ENCODE measurements at places on chromosomes 11 and 22.

GRCh38 chr11:43952401-43953342, 10.2 kb downstream of the C11orf96 start:
- no peak for DNase-seq

DNA sequence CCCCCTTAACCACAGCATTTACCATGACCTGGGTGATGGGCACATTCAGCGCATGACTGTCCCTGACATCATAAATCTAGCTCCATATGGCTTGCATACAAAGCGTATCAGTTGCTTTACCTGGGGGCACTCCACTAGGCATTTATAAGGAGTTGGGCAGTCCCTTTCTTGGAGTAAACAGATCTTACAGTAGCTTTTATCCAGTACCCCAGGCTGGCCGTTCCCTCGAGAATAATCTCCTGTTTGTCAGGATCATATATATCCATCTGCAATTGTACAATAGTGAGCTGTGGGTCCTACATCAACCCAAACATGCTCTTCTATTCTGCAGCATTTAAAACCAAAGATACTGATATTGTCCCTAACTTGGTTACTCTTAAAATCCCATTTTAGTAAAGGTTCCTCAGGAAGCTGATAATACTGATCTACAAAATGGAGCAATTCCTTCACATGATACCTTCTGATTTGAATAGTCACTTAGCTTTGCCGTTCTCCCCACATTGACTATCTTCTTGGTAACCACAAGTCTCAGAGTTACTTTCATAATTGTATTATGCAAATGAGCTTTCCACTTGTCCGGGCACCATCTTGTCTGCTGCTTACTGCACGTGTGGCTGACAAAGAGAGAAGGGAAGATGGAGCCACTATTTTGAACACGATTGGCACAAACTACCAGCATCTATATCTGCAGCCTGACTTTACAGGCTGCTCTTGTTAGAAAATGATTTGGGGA, 205.0 kb downstream of the CWF19L2 start:
- DNase-seq, result no peak

DNA sequence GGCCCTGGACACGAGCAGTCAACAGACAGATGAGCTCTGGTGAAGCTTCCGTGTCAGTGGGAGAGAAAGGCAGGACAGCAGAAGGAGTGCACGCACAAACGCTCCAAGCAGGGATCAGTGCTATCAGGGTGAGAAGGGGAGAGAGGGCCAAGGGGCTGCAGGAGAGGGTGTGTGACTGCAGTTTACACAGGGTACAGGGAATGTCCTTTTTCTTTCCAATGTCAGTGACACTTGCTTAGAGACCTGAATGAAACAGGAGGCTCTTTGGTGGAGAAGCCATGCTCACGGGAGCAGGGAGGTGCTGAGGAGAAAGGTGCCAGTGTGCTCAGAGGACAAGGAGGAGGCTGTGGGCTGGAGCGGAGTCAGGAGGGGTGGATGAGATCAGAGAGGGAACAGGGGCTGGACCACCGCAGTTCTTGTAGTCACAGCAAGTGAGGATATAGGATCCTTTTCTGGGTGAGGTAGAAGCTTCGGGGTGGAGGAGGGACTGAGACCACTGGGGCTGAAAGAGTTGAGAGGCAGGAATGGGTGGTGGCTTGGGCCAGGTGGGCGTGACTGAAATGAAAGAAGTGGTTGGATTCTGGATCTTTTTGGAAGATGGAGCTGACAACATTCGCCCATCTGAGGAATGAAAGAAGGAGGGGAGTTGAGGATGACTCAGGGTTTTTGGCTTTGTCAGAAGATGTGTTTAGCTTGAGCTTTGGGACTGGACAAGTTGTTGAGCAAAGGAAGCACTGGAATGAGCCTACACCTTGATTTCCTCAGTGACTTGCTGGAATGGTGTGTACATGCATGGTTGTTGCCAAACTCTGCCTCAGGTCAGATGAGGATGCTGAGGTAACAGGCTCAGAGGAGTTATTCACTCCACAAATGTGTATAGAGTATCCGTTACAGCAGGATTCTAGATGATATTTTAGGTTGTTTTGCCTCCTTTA, 87.9 kb downstream of the ADAMTS15 start:
- DNase-seq, result no peak

GRCh38 chr22:42338479-42338878, 68.0 kb upstream of the TCF20 start:
- no peak for DNase-seq

DNA sequence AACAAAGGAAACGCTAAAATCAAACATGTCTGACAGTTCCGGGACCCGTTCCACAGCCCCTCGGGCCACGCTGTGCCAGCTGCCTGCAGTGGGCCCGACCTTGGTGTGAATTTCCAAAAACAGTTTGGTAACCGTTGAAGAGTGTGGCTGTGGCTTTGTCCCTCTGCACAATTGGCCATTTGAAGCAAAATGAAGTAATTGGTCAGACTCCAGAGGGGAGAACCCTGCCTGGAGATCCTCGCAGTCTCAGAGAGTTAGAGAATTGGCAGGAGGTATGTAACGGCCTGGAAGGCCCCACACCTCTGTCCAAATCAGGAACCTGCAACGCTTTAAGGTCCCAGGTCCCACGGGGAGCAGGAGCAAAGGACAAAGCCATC, 26.3 kb downstream of the TRMU start:
- DNase-seq, result no peak

DNA sequence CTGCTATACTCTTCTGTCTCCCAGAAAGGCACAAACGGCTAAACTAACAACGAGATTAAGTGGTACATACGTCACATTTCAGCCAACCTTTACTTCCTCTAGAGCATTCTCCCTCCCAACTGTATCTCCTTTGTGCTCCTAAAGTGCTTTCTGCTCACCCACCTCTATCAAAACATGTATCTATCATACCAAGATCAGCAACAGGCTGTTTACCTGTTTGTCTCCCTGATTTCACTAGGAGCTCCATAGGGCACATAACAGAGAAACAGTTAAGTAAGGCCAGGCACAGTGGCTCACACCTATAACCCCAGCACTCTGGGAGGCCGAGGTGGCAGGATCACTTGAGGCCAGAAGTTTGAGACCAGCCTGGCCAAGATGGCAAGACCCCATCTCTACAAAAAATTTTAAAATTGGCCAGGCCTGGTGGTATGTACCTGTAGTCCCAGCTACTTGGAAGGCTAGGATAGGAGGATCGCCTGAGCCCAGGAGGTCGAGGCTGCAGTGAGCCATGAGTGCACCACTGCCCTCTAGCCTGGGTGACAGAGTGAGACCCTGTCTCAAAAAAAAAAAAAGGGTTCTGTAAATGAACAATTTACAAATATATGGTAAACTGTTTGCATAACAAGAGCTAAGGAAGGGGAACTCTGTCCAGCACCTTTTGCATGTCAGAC, 2.8 kb downstream of the NDUFC2 start:
- no peak for DNase-seq

DNA sequence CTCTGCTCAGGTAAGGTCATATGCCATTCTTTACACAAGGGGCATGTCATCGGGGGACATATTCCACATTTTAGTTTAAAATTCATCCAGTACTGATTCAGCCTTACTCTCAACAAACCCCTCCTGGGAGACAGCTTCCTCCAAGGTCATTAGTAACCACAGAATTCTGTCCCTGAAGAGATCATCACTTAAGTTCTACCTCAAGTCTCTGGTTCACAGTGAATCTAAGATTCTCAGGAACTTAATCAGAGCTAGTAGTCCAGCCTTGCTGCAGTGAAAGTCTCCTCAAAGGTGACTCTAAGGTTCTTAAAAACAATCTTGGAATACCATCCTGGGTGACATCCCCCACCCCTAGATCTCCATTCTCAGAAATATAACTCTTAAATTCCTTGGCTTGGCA, 18.9 kb upstream of the GDPD4 start:
- DNase-seq, result no peak

Data from iPS DF 19.7 (cell line).